ENCODE measurements at places on chromosomes 3 and 15.

- no peak for DNase-seq
Observed at GRCh38 chr3:13508496-13508895, 28.4 kb downstream of the HDAC11 start.

- DNase-seq, result no peak
Observed at GRCh38 chr3:28279770-28280169, 38.4 kb downstream of the CMC1 start.

DNA sequence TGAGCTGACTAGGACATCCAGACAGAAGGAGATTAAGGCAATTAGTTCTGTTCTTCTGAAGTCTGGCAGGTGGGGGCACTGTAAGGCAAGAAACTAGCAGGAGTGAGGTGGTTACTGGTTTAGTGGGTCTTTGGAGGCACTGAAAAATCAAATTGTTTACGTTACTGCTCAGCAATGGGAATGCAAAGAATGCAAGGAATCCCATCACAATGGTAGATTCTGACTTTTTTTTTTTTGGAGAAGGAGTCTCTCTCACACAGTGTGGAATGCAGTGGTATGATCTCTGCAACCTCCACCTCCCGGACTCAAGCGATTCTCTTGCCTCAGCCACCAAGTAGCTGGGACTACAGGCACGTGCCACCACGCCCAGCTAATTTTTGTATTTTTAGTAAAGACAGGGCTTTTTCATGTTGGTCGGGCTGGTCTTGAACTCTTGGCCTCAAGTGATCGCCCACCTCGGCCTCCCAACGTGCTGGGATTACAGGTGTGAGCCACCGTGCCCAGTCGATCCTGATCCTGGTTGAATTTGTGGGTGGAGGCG lies 16.4 kb downstream of the FAM107A start:
- DNase-seq, result no peak

- DNase-seq, result no peak
Observed at GRCh38 chr3:154684021-154684420, 254.0 kb upstream of the GPR149 start.

DNA sequence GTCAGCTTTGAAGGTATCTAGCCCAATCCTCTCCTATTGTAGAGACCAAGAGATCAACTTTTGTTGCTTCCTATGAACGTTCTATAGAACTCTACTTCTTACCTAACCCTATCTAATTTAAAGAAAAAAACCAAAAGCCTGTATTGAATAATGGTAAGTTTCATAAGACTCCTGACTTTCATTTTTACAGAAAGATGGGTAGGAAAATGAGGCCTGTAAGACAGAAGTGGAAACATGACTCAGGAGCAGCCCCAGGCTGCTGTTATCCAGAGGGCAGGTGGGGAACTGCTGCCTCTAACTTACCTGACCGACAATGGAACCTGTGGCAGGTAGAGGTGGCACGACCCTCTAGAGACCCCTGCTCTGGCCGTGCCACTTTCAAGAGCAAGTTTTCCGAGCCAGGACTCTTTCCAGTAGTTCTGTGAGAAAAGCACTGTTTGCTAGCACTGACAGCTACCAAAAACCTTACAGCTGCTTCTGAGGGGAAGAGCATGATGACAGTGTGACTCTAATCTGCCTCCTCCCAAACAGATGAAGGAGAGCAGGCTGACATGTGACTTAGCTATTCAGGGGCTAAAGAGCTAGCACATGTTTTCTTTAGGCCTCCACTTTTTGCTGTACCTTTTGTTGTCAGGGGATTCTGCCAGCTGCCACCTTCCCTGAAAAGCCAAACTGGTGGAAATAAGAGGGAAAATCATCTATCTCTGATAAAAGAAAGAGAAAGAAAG lies 17.5 kb downstream of the POPDC2 start:
- DNase-seq, result no peak
